Stimulated activated CD8-positive, alpha-beta memory T cell treated with anti-CD3 and anti-CD28 coated beads, Interleukin-12 subunit alpha, Interleukin-12 subunit beta, amount 100 ng/mL, for 1 hour (primary cell): ENCODE measurements at places on chromosomes 4 and X.

GRCh38 chr4:141643557-141643956, 7.2 kb downstream of the IL15 start:
- no peak for DNase-seq

- DNase-seq: no peak
Observed at GRCh38 chrX:30876367-30876766, 12.7 kb downstream of the TAB3 start.

- no peak for DNase-seq
Observed at GRCh38 chr4:56134266-56134665, 185.5 kb downstream of the CEP135 start.

GRCh38 chr4:79497001-79497400, 89.0 kb upstream of the GK2 start:
- DNase-seq: no peak

DNA sequence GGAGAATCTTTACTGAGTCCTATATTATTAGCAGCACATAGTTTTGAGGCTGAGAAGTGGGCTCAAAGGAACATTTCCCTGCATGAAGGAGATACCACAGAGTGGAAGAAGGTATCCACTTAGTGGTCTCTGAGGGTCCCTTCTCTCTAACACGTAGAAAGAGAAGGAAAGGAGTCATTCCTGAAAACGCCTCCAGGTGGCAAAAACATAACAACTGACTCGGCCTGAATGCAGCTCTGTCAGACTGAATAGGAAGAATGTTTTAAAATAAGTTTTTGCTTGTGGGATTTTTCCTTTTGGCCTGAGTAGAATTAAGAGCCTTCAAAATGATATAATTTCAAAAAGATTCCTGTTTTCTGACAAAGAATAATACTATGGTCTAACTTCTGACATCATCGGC, 23.3 kb downstream of the RPGR start:
- DNase-seq: no peak

GRCh38 chr4:155748039-155748438, 10.8 kb upstream of the GUCY1B1 start:
- DNase-seq: no peak

DNA sequence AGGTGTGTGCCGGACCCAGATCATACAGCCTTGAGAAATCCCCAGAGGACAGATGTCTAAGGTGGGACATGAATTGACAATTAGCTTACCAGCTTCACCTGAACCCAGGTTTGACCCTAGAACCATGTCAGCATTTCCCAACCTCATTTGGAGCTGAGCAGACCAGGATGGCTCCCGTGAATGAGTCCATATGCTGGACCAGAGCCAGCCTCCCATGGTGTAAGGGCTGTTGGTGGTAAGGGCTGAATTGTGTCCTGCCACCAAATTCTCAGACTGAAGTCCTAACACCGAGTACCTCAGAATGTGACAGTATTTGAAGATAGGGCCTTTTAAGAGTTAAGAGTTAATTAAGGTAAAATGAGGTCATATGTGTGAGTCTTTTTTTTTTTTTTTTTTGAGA, 88.3 kb downstream of the SLC34A2 start:
- no peak for DNase-seq
